ENCODE measurements at places on chromosomes 6 and 20.

DNA sequence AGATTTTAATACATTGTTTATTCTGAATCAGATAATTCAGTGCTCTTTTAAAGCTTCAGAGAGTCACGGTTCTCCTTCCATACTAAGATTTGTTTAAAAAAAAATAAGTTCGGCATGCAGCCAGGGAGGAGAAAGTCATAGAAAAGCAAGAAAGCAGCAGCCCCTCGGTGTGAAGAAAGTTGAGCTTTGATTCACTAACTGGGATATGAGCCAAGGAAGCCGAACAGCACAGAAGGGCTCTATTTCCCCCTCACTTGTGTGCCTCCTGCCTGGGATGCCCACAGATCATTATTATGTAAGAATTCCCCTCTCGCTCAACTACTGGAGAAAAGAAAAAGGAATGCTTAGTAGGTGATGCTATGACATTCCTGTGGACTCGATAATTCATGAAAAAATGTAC, 69.3 kb upstream of the SYNJ2 start:
- H3K27ac ChIP-seq: no peak overlapping the region
- no peak for DNase-seq
- no peaks in the 10 kb centered on the region for H3K27me3 ChIP-seq
- H3K4me1 ChIP-seq: no peaks in the 10 kb centered on the region

GRCh38 chr6:103167345-103168071, 1692.2 kb downstream of the HACE1 start:
- H3K27me3 ChIP-seq: no peaks in the 10 kb centered on the region
- no peak overlapping the region for H3K27ac ChIP-seq
- H3K4me1 ChIP-seq: no peaks in the 10 kb centered on the region
- H3K36me3 ChIP-seq: no peaks in the 10 kb centered on the region

DNA sequence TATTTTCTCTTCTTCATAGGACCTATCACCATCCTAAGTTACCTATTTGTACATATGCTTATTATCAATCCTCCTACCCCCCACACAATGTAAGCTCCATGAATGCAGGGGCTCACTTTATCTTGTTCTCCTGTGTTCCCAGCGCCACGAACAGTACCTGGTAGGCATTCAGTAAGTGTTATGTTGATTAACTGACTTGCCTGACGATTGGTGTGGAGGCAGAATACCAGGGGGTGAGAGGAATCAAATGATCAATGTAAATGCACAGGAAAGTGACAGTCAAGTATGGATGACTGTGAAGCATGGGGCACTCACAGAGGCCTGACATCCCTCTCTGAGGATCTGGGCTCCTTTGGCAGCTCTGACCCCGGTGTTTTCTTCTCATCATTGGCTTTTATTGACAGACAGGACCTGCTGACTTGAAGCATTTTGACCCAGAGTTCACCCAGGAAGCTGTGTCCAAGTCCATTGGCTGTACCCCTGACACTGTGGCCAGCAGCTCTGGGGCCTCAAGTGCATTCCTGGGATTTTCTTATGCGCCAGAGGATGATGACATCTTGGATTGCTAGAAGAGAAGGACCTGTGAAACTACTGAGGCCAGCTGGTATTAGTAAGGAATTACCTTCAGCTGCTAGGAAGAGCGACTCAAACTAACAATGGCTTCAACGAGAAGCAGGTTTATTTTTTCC, 6.1 kb upstream of the IFT52 start:
- no peak overlapping the region for H3K4me3 ChIP-seq
- H3K27me3 ChIP-seq: no peaks in the 10 kb centered on the region
- no peak for DNase-seq
- H3K27ac ChIP-seq: peak overlapping the region; percentile 60
- peaks cover 13% of the 10 kb centered on the region for H3K4me1 ChIP-seq

DNA sequence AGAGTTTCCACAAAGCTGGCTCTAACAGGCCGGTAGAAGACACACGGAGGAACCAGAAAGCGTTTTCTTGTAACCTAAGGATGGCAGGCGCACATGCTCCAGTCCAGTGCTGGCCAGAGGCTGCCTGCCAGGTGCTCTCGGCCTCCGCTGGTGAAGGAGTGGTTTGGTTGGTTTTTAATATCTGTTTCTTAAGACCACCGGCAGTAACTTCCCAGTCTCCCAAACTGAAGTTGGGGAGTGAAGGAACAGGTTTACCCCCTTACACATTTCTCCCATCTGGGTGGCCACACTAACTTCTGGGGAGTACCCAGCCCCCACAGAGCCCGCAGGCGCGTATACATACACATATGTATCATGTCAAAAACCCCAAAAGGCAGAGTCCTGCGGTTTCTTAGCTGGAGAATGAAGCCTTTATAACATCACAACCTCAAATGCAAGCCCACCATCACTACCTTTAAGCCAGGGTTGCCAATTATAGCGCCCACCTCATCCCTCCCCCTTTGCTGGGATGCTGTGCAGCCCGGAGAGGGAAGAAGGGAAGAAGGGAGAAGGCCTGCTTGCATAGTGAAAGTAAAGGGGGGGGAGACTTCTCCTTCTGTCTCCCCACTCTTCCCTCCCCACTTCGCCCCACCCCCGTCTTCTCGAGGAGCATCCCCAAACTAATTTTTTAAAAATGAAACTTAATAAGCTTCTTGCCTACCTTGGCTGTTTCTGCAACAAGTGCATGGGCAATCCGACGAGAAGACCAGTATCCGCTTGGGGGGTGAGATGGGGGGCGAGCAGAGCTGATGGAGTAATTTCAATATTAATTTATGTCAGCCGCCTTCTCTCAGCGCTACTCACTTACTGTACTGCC, 1.0 kb downstream of the TRERF1 start:
- peak overlapping the region; percentile 64 for H3K4me3 ChIP-seq
- peaks cover 19% of the 10 kb centered on the region for H3K4me1 ChIP-seq
- no peak for DNase-seq

GRCh38 chr6:43180985-43181384, 1.0 kb upstream of the CUL9 start:
- no peak for DNase-seq
- H3K27me3 ChIP-seq: no peaks in the 10 kb centered on the region
- H3K27ac ChIP-seq: no peak overlapping the region

DNA sequence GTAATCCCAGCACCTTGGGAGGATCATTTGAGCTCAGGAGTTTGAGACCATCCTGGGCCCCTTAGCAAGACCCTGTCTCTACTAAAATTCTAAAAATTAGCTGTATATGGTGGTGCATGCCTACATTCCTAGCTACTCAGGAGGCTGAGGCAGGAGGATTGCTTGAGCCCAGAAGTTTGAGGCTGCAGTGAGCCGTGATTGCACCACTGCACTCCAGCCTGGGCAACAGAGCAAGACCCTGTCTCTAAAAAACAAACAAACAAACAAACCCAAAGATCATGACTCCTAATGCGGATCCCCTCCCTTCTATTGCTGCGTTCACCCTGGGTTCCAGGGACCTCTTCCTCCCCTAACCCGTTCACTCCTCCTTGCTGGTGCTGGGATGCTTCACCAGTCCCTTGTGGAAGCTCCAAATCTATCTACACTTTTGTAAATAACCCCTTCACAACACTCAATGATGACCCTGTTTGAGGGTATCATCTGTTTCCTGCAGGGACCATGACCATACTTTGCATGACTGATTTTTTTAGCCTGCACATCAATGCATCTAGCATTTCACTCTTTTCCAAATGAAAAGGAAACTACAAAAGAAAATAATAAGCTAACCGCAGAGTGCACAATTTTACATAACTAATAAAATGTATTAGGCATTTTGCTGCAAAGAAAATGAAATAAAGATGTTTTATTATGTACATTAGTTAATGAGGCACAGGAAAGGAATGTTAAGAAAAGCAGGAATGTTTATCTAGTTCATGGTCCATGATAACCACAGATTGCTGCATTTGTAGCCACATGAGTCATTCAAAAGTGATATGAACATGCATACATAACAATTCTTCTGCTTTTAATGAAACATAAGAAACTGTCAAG, 30.5 kb upstream of the IPCEF1 start:
- H3K4me3 ChIP-seq: no peak overlapping the region
- H3K36me3 ChIP-seq: no peaks in the 10 kb centered on the region
- H3K4me1 ChIP-seq: no peaks in the 10 kb centered on the region
- DNase-seq: no peak
- H3K27me3 ChIP-seq: no peaks in the 10 kb centered on the region
- no peak overlapping the region for H3K27ac ChIP-seq

DNA sequence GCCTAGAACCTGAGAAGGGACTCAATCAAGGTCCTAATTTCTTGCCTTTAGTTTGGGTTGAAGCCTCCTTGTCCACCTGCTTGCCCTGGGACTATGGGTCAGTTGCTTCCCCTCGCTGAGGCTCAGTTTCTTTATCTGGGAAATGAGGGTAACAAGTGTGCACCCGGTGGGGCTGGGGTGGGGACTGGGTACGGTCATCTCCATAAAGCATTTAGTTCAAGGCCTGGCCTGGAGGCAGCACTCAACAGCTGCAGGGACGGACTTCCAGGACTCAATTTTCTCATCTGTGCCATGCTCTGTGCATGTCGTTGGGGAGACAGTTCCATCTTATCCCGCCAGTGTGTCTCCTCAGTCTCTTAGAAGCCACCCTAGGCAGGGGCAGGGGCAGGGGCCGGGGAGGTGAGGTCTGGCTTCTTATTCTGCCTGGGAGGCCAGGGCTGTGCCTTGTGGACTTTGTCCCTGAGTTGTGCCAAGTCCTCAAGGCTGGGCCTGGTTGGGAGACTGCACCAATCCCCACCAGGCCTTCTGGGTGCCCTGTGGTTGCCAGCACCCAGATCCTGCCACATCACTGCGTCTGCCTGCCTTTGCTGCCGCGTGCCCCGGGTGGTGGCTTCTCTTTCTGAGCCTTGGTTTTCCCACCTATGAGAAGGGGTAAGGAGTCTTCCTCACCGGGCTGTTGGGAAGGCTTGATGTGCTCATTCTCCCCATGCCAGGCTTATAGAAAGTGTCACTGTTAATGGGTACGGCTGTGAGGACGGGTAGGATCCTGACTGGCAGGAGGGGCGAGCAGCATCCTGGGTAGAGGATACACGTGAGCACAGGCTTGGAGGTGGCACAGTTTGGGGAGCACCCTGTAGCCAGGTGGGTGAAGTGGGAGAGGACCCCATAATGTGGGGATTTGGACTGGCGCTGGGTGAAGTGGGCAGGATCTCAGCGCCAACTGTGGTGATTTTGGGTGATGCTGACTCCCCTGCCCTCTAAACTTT, 8.6 kb downstream of the SRC start:
- peaks cover 47% of the 10 kb centered on the region for H3K4me1 ChIP-seq
- no peak for DNase-seq
- no peaks in the 10 kb centered on the region for H3K27me3 ChIP-seq
- H3K27ac ChIP-seq: no peak overlapping the region

GRCh38 chr6:37528541-37528940, 28.8 kb upstream of the CCDC167 start:
- DNase-seq: no peak
- H3K27ac ChIP-seq: no peak overlapping the region
- peaks cover 18% of the 10 kb centered on the region for H3K27me3 ChIP-seq
- no peak overlapping the region for H3K4me3 ChIP-seq
- H3K36me3 ChIP-seq: no peaks in the 10 kb centered on the region
- no peaks in the 10 kb centered on the region for H3K4me1 ChIP-seq

- no peaks in the 10 kb centered on the region for H3K27me3 ChIP-seq
- no peak overlapping the region for H3K27ac ChIP-seq
- peaks cover 27% of the 10 kb centered on the region for H3K36me3 ChIP-seq
- DNase-seq: no peak
- H3K4me1 ChIP-seq: no peaks in the 10 kb centered on the region
- no peak overlapping the region for H3K4me3 ChIP-seq
These were observed 73.2 kb downstream of the C6orf52 start for GRCh38 chr6:10621213-10621612.

DNA sequence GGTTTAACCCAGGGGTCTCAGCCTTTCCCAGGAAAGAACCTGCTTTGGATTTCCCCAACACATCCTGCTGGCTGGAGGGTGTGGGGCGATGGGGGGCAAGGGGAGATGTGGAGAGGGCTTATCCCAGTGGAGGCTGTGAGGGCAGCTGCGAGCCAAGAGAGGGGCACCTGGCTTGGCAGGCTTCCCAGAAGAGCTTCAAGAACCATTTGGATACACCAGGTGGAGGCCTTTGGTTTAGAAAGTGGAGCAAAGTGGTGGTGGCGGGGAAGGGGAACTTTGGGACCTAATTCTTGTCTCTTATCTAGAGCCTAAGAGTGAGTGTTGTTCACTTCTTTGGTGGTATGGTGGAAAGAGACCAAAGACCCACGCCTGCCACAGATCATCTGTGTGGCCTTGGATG, 12.4 kb downstream of the CD40 start:
- H3K36me3 ChIP-seq: peaks cover 20% of the 10 kb centered on the region
- no peaks in the 10 kb centered on the region for H3K4me1 ChIP-seq
- DNase-seq: no peak
- no peak overlapping the region for H3K4me3 ChIP-seq

- H3K4me1 ChIP-seq: no peaks in the 10 kb centered on the region
- no peak overlapping the region for H3K4me3 ChIP-seq
- H3K27me3 ChIP-seq: no peaks in the 10 kb centered on the region
- no peak for DNase-seq
- peaks cover 14% of the 10 kb centered on the region for H3K36me3 ChIP-seq
These were observed 38.3 kb downstream of the ATG5 start for GRCh38 chr6:106287215-106287614.

DNA sequence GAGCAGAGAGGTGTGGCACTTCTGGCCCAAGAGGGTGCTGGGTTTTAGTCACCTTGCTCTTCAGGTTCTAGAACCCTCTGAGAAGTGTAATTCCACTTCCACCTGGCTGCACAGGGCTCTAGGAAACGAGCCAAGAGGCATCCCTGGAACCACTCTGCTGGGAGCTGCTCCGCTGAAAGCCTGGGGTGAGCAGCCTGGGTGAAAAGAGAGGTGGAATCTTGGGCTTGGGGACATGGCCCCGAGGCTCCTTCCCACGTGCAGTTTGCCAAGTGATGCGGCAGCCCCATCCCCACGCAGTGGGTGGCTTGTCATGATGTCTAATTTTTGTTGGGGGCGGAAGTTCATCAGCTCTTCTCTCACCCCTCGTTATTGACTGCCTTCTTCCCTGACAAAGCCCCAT, 32.8 kb downstream of the PPP1R16B start:
- H3K36me3 ChIP-seq: no peaks in the 10 kb centered on the region
- peaks cover 8% of the 10 kb centered on the region for H3K27me3 ChIP-seq
- no peak overlapping the region for H3K27ac ChIP-seq
- no peak for DNase-seq
- H3K4me1 ChIP-seq: peaks cover 8% of the 10 kb centered on the region

DNA sequence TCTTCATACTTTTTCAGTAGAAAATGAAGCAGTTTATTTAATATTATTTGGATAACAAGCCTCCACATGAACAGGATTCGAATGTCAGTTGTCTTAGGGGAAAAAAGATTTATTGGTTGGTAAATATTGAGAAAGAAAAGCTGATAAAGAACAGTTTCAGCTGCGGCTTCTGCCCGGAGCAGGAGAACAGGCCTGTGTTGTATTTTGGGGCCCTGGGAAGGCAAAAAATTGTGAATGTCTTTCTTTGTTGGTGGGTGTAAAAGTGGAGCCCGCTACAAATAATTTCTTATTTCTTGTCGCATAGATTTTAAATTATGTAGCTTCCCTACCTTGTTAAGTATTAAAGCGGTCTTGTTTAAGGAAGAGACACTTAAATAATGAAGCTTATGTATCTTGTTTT, 90.5 kb upstream of the PAX1 start:
- DNase-seq: no peak
- H3K4me1 ChIP-seq: no peaks in the 10 kb centered on the region
- H3K36me3 ChIP-seq: no peaks in the 10 kb centered on the region
- H3K27me3 ChIP-seq: peaks cover 16% of the 10 kb centered on the region
- no peak overlapping the region for H3K27ac ChIP-seq

Data from lower lobe of right lung (tissue), 2 donors.